ENCODE measurements at places on chromosomes 12 and 14. TPM values are rescaled to one million over a fixed set of nuclear protein-coding genes. Genes with fewer than 3 reads are reported as not detected.

The ALDH2 gene
- total RNA-seq, result 24.1 TPM

The CIROP gene
- total RNA-seq, result not detected

The ARF3 gene
- 83.3 TPM for total RNA-seq

The NFYB gene
- total RNA-seq, result 19.1 TPM

The RBMS2 gene
- 18.7 TPM for total RNA-seq

The IRAK3 gene
- total RNA-seq, result 0.70 TPM

The AQP2 gene
- total RNA-seq, result not detected

The ESPL1 gene
- total RNA-seq, result 15.2 TPM

The ADCY6 gene
- total RNA-seq, result 5.7 TPM

The PRR4 gene
- 0.31 TPM for total RNA-seq

The MYH6 gene
- not detected for total RNA-seq

The TAS2R46 gene
- total RNA-seq, result not detected

The SLC6A15 gene
- 37.3 TPM for total RNA-seq

The CIDEB gene
- total RNA-seq, result 4.1 TPM

The OR4K13 gene
- total RNA-seq, result not detected

The RFC5 gene
- 20.2 TPM for total RNA-seq

Measured in hair follicular keratinocyte (primary cell).